Myocyte (in vitro differentiated cells): ENCODE measurements at places on chromosomes 3 and 15.

- no peak for DNase-seq
Measured at GRCh38 chr3:152606146-152606545, 228.8 kb upstream of the P2RY1 start.

DNA sequence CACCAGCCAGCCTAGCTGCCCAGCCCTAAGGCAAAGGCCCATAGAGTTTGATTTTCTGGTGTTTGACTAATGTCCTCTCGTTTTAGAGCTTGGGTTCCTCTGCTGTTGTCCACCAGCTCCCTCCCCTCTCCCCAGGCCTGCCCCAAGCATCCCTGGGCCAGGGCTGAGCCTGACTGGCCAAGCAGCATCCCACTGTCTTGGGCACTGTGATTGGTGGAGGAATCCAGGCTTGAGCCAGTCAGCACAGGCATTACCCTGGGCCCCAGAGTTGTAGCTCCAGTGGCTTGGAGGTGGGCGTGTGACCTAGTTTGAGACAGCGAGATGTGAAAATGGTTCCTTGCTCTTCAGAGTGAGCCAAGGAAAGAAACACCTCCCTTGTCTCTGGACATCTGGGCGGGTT lies 155.3 kb upstream of the MEF2A start:
- DNase-seq = no peak

GRCh38 chr15:74497584-74497983 lies 36.6 kb upstream of the UBL7 start:
- peak; percentile 74 for DNase-seq

DNA sequence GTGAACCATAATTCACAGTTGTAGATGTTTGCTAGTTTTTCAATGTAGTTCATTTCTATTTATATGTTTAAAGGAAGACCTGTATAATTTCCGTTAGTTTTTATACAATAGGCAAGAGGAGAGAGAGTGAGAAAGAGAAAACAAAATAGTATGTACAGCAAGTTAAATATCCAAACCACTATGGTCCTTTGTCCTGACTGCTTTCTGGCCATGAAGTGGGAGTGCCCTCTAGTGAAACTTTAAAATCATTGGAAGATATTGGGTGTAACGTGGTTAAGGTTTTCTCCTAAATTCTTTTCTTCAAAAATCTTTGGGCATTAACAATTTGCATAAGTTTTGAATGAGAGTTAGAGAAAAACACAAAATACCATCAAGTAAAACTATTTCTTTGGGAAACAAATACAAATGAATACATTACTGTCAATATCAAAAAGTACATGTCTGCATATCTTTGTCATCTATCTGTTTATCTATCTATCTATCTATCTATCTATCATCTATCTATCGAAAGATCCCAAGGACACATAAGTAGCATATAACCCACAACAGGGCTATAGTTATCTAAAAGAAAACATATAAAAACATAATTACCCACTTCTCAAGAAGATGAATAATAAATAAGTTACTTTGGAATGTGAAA lies 534.6 kb upstream of the ATP11B start:
- DNase-seq = peak; percentile 45
